ENCODE measurements at places on chromosomes 13 and 19.

- DNase-seq, result no peak
Measured at GRCh38 chr19:1469255-1470054, 9.6 kb downstream of the C19orf25 start.

DNA sequence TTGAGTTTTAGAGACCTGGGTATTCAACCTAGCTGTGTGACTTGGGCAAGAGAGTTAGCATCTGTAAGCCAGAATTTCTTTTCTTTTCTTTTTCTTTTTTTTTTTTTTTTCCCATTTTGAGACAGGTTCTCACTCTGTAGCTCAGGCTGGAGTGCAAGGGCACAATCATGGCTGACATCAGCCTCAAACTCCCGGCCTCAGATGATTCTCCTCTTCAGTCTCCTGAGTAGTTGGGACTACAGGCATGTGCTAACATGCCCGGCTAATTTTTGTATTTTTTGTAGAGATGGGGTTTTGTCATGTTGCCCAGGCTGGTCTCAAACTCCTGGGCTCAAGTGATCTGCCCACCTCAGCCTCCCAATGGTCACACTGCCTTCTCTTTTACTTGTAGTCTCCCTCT lies 33.0 kb downstream of the ZMYM2 start:
- no peak for DNase-seq

DNA sequence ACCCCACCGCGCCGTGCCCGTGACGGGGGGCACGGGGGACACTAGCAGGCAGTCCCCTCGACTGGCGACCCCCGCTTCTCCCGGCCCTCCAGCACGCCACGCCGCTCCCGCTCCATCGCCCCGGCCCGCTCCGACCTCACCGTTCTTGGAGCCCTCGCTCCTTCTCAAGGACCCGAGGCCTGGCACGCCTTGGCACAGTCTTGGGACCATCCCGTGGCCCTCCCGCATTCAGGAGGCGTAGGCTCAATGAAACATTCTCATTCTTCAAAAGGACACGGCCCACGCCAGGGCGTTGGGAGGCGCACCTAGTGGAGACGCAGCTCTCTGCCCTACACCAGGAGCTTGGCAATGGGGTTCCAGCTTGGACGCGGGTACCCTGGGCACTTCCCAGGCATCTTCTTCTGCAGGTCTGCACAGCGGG lies 473 bp upstream of the CERS1 start:
- no peak for DNase-seq

DNA sequence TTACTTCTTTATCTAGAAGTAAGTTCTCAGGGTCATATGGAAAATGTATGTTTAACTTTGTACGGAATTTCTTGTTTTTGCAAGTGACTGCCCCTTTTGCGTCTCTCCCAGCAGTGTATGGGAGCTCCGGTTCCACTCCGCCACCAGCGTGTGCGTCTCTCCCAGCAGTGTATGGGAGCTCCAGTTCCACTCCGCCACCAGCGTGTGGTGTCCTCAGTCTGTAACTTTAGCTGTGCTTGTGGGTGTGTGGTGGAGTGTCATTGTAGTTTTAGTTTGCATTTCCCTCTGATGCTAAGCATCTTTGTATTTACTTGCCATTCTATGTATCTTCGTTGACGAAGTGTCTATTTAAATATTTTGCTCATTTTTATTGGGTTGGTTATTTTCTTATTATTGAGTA lies 2.4 kb downstream of the CUL4A start:
- no peak for DNase-seq

DNA sequence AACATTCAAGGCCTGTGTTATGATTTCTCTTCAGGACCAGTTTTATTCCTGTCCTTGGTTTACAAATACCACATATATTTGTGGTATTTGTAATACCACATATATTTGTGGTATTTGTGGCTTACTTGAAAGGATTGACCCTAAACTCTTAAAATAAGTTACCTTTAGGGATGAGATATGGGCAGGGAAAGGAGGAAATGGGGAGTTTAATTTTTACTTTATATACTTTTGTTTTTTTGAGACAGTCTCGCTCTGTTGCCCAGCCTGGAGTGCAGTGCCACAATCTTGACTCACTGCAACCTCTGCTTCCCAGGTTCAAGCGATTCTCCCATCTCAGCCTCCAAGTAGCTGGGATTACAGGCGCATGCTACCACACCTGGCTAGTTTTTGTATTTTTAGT lies 2.3 kb upstream of the TGDS start:
- DNase-seq, result no peak

GRCh38 chr13:92805766-92806165 lies 420.8 kb upstream of the GPC6 start:
- no peak for DNase-seq

GRCh38 chr19:9308091-9308770 lies 1.4 kb downstream of the ZNF699 start:
- no peak for DNase-seq

- no peak for DNase-seq
Measured at GRCh38 chr13:71830736-71831135, 36.3 kb downstream of the DACH1 start.

GRCh38 chr13:39530916-39531315 lies 72.1 kb downstream of the LHFPL6 start:
- DNase-seq, result no peak

DNA sequence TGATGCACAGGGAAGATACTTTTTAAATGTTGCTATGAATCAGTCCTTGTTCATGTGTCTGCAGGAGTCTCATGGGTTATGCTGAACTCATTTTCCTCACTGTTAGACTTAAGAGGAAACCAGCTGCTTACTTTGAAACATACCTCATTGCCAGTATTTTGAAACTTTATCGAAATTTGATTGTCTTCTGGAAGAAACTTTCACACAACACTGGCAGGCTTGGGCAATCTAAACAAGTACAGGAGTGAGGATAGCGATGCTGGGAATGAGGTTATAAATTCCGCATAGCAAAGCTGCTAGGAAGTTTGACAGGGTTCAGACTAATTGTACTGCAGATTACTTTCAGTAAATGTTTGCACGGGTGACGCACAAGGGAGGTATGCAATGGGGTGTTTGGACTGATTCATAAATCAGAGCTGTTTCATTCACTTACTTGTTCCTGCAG lies 245.7 kb downstream of the DNAJC15 start:
- DNase-seq, result peak; percentile 64

GRCh38 chr13:39037410-39037879 lies 444 bp downstream of the PROSER1 start:
- no peak for DNase-seq

- DNase-seq, result no peak
Measured at GRCh38 chr19:33609353-33609752, 12.4 kb upstream of the CHST8 start.

- no peak for DNase-seq
Measured at GRCh38 chr13:74444864-74445479, 310.8 kb upstream of the KLF12 start.

DNA sequence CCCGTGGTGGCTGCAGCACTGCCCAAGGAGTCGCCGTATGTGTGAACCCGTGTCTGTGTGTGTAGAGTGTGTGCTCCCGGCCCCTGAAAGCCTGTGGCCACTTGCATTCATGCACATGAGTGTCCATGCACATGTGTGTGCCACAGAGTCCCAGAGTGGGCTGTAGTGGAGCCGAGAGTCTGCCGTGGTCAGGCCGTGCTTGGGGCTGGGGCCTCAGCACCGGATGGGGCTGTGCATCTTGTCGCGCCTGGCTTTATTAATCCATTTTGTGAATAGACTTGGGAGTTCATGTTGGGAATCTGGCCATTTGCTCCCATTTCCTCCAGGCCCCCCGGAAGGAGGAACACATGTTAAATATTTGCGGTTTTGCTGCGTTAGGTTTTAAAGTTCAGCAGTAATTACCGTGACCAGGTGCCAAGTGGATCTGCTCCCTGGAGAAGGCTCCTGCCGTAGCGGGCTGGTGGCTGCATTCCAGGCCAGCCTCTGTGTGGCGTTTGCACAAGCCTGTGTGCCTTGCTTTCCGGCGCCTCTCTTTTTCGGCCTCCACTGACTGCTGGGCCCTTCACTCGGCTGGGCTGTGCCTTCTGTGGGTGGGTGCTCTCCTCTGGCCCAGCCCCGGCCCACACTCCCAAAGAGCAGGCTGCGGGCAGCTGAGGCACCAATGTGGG lies 69.2 kb upstream of the KCTD15 start:
- DNase-seq, result no peak

DNA sequence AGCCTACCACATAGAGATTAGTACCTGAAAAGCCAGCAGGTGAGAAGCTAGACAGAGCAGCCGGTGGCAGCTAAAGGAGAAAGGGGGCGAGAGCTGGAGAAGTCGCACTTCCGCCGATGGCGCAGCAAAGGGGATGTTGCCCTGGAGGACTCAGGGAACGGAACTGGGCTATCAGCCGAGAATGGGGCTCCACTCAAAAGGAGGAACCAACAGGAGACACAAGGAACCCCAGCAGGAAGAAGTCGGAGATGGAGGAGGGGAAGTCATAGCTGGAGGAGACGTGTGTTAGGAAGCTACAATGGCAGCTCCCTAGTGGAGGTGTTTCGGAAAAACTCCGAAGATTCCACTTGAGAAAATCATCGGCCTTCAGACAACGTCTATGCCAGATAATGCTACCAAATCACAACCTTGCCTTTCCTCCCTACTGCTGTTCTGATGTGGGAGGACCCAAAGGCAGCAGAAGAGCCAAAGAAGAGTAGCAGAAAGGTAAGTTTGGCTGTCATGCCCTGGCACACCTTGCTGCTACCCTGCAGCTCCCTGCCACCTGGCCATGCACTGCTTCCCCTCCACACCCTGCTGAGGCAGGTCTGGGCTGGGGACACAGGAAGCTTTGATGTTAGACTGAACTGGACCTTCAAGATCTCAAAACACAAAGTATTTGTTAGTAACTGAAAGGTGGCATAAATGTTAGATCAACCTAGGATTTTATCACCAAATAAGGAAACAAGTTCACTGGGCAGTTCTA lies 127.9 kb downstream of the DLEU7 start:
- no peak for DNase-seq

GRCh38 chr13:31160857-31161556 lies 697 bp downstream of the HSPH1 start:
- peak; percentile 78 for DNase-seq

DNA sequence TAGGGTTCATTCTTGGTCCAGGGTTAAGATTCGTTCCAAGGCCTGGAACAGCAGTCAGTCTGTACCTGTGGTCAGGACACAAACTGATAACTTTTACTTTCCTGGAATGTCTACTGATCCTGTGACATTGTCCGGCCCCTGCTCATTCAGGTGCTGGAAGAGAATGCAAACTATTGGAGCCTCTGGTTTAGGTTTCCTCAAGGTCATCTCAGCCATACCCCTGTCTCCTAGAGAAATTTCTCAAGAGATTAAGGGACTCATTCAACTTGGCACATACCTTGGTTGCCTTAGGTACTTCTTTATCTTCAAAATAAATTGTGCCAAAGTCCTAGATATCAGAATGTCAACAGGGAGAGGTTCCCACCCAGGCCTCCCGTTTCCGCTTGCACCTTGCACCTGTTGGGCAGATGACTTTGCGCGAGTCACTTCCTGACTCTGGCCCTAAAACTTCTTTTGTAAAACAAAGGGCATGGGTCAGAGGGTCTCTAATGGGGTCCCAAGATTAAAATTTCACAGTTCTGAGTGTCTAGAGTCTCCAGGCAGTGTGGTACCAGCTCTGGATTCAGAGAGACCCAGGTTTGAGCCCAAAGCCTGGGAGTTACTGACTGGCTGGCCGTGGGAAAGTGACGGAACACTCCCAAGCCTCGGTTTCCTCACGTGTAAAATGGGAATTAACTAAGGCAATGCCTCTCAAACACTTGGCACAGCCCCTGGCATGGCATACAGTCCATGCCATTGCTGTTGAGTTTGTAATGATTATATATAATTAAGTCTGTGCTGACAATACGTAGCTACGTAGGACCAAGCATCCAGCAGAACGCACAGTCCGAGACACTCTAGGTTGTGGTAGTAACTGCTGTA lies 25.8 kb upstream of the CYP2S1 start:
- DNase-seq, result no peak

DNA sequence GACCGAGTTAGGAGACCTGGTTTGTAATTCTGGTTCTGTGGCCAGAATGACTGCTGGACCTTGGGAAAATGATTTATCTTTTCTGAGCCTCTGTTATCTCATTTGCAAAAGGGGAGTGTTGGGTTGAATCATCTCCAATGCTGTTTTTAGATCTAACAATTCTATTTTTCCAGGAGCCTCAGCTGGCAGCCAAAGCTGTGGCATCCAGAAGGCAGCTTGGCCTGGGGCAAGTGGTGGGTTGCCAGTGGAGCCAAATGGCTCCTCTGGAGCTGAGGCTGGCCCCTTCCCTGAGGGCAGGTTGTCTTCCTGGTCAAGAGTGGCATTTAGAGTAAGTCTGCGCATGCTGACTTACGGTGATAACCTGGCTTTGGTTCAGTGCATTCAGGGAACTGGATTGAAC lies 21.3 kb downstream of the B3GLCT start:
- peak; percentile 37 for DNase-seq

DNA sequence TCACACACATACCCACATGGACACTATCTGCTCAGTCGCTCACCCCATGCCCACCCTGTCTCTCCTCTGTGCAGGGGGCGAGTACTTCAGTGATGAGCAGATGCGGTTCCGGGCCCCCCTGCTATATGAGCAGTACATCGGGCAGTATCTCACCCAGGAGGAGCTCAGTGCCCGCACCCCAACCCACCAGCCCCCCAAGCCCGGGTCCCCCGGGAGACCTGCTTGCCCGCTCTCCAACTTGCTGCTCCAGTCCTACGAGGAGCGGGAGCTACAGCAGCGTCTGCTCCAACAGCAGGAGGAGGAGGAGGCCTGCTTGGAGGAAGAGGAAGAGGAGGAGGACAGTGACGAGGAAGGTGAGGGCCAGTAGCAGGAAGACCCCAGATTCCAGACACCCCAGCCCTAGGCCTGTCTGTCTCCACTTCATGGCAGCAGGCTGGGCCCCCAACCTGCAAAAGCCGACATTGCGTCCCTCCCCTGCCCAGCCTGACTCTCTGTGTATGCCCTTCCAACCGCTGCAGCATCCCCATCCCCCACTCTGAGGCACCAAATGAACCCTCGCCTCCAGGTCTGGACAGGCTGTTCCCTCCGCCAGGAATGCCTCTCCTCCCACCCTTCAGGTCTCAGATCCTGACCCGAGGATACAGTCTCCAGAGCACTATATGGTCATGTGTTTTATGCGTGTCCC lies 9.7 kb downstream of the CCDC97 start:
- DNase-seq, result no peak

GRCh38 chr13:23868521-23868920 lies 20.7 kb downstream of the MIPEP start:
- peak; percentile 18 for DNase-seq

GRCh38 chr13:33537676-33538075 lies 252.1 kb upstream of the STARD13 start:
- DNase-seq, result no peak

DNA sequence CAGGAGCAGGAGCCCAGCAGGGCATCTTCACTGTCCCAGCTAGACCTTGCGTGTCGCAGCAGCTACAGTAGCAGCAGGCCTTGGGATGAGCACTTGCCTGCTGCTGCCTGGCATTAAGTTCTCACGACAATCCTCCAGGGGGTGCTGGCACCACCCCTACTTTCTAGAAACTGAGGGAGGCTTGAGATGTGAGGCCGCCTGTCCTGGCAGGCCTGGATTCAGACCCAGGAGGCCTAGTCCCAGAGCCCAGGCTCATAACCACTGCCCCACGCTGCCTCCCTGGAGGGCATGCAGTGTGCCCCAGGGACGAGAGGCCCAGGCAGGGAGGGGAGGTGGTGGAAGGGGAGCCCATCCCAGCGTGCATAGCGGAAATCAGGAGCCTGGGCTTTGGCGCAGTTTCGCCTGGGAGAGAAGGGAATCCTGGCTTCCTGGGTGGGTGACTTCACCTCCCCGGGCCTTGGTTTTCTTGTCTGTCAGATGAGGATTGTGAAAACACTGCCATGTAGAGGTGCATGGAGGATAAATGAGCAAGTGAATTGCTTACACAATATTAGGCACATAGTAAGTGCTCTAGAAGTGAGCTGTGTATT lies 26.1 kb downstream of the PPP5C start:
- DNase-seq, result no peak

- no peak for DNase-seq
Measured at GRCh38 chr13:51811920-51812451, 8.0 kb upstream of the DHRS12 start.

- no peak for DNase-seq
Measured at GRCh38 chr13:98520674-98521449, 56.0 kb downstream of the STK24 start.

Measured in myocyte (in vitro differentiated cells).